Stomach (tissue), 19 donors: ENCODE measurements at places on chromosomes 7 and 10. TPM values are rescaled to one million over a fixed set of nuclear protein-coding genes. Genes with fewer than 3 reads are reported as not detected.

- H3K27me3 ChIP-seq = no peaks in the 10 kb centered on the region
- H3K4me3 ChIP-seq = no peak overlapping the region
- no peak overlapping the region for H3K27ac ChIP-seq
- no peak for DNase-seq
- no peaks in the 10 kb centered on the region for H3K4me1 ChIP-seq
These were observed 61.2 kb downstream of the INHBA start for GRCh38 chr7:41641665-41642014.

DNA sequence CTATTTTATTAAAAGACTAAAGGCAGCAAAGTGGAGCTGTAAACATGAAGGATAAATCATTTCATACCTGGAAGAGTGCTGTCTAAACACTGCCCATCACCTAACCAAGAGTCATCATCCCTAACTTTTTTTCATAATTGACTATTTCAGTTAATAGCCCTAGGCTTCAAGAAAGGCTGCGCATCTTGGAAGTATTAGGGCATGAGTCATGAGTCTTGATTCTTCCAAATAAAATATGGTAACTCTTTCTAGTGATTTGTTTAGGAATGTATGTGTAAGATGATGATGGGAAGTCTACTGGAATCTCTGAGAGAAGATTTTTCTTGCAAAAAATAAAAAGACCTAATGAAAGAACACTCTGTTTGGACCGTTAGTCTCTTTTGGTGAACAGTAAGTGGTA lies 207.7 kb upstream of the AHR start:
- H3K4me1 ChIP-seq = no peaks in the 10 kb centered on the region
- no peak for DNase-seq
- H3K27ac ChIP-seq = no peak overlapping the region
- no peaks in the 10 kb centered on the region for H3K36me3 ChIP-seq

DNA sequence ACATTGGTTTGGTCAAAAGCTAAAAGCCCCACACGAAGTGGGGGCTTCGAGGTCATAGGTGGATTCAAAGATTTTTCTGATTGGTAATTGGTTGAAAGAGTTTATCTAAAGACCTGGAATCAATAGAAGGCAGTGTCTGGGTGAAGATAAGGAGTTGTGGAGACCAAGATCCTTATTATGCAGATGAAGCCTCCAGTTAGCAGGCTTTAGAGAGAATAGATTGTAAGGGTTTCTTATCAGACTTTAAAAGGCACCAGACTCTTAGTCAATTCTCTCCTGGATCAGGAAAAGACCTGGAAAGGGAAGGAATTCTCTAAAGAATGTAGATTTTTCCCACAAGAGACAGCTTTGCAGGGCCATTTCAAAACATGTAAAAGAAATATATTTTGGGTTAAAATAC lies 260.2 kb downstream of the PHF14 start:
- DNase-seq = no peak
- no peaks in the 10 kb centered on the region for H3K4me1 ChIP-seq
- no peaks in the 10 kb centered on the region for H3K36me3 ChIP-seq
- H3K4me3 ChIP-seq = no peak overlapping the region
- no peaks in the 10 kb centered on the region for H3K27me3 ChIP-seq

GRCh38 chr10:30842894-30843293 lies 188.8 kb downstream of the ZNF438 start:
- peaks cover 17% of the 10 kb centered on the region for H3K36me3 ChIP-seq
- DNase-seq = no peak
- no peaks in the 10 kb centered on the region for H3K27me3 ChIP-seq

DNA sequence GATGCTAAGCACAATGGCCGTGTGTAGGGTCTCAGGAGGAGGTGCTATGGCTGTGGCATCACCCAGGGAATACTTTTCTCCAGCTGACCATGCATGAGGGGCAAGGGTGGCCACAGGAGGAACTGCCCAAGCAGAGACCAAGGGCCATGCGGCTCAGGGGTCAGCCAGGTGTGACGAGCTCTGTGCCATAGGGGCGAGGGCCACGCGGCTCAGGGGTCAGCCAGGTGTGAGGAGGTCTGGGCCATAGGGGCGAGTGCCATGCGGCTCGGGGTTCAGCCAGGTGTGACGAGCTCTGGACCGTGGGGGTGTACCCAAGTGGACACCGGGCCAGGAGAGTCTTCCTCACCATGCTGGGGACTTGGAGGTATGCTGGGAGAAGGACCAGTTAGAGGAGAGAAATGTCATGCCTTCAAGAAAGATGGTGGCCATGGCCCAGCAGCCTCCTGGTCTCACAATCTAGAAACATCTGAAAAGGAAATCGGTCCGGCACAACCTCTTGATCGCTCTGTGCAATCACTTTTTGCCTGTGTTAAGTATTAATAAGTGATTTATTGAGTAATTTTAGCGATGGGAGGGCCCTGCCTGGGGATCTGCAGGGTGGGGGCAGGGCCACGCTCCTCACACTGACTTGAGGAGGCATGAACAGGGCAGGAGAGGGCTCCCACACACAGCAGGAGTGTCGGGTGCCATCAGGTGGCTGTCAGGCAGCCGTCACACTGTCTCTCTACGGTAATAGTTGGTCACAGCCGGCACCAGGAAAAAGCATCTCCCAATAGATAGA lies 265.0 kb downstream of the ADARB2 start:
- no peak overlapping the region for H3K4me3 ChIP-seq
- H3K36me3 ChIP-seq = no peaks in the 10 kb centered on the region
- no peaks in the 10 kb centered on the region for H3K27me3 ChIP-seq
- no peak overlapping the region for H3K27ac ChIP-seq

DNA sequence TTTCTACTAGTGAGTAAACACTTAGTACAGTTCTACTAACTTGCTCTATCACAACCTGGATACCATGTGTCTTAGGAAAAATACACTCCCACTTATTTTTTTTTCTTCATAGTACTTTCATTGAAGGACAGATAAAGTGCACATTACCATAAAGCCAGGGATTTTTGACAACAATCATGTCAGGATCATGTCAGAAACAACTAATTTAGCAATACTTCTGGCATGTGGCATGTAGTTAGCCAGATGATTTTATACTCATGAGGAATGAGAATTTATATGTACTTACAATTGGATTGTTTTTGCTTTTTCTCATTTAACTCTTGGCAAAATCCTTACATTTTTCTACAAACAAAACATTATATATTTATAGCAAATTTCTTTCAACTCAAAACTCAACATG lies 630.7 kb upstream of the GRM3 start:
- no peak for DNase-seq
- H3K27me3 ChIP-seq = no peaks in the 10 kb centered on the region
- no peak overlapping the region for H3K4me3 ChIP-seq
- no peak overlapping the region for H3K27ac ChIP-seq
- H3K36me3 ChIP-seq = no peaks in the 10 kb centered on the region

DNA sequence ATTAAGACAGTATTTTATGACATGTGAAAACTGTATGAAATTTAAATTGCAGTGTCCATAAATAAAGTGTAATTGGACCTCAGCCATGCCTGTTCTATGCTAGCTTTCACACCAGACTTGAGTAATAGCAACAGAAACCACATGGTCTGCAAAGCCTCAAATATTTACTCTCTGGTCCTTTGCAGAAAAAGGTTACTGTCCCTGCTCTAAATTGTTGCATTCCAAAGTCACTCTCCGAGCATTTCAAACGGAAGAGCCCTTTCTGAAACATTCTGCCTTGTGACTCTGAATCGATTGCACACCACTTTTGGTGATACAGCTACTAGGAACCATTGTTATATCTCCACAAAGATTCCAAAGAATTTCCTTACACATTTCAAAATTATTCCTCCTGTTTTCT lies 81.0 kb upstream of the STK17A start:
- no peaks in the 10 kb centered on the region for H3K27me3 ChIP-seq
- H3K36me3 ChIP-seq = no peaks in the 10 kb centered on the region
- no peak overlapping the region for H3K27ac ChIP-seq
- DNase-seq = peak; percentile 39

DNA sequence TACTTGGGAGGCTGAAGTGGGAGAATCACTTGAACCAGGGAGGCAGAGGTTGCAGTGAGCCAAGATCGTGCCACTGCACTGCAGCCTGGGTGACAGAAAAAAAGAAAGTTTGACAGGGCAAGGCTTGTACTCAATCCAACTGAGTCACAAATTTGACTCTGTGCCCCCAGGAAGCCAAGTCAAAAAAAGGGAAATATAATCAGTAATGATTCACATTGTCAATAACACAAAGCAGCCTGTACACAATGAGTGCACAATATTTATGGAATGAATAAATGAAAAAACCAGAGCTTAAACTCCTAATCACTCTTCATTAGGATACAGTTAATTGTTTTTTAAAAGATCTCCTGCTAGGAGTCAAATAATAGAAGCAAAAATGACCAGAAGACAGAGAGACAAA lies 6.4 kb downstream of the NAPEPLD start:
- no peak overlapping the region for H3K27ac ChIP-seq
- H3K4me1 ChIP-seq = peaks cover 49% of the 10 kb centered on the region
- H3K27me3 ChIP-seq = no peaks in the 10 kb centered on the region

GRCh38 chr7:50335795-50336754 lies 31.6 kb downstream of the IKZF1 start:
- H3K27me3 ChIP-seq = no peaks in the 10 kb centered on the region
- no peak overlapping the region for H3K4me3 ChIP-seq
- peak overlapping the region; percentile 81 for H3K27ac ChIP-seq
- H3K4me1 ChIP-seq = no peaks in the 10 kb centered on the region

GRCh38 chr10:33214174-33214573 lies 120.3 kb downstream of the NRP1 start:
- H3K27me3 ChIP-seq = no peaks in the 10 kb centered on the region
- DNase-seq = no peak
- no peak overlapping the region for H3K27ac ChIP-seq
- peaks cover 25% of the 10 kb centered on the region for H3K36me3 ChIP-seq
- H3K4me1 ChIP-seq = peaks cover 13% of the 10 kb centered on the region

ADARB2 gene
- 3.9 TPM for total RNA-seq

THAP5 gene
- 24.0 TPM for total RNA-seq

CPA2 gene
- total RNA-seq = 65.8 TPM

PDE6C gene
- not detected for total RNA-seq
